ENCODE measurements at places on chromosomes 4 and X.
A peak's percentile ranks its signal among the peaks of the same experiment; 100 is the strongest.

DNA sequence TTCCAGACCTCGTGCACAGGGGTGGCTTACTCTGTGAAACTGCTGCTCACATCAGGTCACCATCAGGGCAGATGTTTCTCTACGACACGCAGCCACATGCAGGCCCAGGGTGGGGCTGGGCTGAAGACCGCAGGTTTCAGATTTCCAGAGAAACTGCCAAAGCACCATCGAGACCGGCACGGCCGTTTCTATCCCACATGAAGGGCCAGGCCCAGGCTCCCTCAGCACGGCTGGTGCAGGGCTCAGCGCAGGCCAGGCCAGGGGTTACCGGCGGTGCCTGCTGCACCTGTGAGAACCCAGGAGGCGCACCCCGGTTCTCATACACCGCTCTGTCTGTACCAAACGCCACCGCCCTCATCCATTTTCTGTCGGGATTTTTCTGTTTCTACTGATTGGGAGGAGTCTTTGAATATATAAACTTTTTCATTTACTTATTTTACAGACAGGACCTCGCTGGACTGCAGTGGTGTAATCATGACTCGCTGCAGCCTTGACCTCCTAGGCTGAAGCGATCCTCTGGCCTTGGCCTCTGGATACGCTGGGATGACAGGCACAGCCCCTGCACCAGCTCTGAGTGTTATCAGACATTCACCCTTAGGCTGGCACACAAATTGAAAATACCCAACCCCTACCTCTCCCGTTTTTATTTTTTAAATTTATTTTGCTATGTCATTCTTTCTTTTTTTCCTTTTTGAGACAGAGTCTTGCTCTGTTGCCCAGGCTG, 17.1 kb downstream of the CTBP1 start:
- DNase-seq = no peak

DNA sequence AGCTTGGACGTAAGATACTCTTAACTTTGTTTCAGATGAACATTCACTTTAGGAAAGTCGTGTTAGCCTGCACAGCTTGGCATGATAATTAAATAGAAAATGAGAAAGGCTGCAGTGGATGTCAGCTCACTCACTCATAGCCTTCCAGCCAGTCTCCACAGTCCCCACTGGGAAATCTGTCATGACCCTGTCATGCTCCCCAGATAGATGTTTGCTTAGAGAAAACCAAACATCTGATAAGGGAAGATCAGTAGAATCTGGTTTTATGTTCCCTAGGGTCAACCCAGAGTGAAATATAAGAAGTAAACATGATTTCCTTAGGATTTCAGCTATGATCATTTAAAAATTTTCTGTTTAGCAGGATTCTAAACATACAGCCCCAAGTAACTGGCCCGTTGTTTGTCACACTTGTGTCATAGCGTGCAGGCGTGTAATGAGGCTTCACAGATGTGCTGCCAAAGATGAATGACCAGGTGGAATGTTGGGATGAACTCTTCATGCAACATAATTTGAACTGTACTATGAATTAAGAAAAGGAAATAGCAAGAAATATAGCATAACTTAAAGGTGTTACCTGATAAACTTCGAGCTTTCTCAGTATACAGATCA, 180.1 kb downstream of the BANK1 start:
- DNase-seq = no peak

DNA sequence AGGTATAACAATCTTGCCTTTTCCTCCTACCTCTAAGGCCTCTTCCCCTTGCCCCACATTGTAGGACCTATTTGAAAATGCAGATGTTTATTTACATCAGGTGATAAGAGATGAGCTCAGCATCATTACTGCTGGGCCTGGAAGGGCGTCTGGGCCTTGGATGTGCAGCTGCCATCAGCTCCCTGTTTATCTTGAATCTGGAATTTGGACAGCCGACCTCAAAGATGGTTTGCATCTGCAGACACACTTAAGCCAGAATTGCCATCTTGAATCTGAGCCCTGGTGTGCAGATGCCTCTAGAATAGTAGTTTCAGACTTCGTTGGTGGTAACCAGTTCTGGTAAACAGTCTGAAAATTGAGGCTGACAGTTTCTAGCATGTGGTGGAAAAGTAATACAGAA, 59.0 kb downstream of the FAM193A start:
- DNase-seq = no peak

DNA sequence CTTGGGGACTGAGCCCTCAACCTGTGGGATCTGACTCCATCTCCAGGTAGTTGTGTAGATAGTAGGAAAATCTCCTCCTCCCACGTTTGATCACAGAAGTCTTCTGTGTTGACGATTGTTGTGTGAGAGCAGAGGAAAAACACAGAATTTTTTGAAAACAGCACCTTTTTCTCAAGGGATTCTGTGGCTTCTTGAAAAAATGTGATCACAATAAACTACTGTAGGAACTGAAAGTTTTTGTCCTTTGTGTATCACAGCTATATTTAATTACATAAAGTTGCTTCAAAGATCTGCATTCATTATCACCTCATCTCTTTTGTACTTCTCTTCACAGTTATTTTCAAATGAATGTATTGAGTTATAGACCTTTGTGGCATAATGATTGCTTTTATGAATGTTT, 85.1 kb downstream of the AFF1 start:
- no peak for DNase-seq

DNA sequence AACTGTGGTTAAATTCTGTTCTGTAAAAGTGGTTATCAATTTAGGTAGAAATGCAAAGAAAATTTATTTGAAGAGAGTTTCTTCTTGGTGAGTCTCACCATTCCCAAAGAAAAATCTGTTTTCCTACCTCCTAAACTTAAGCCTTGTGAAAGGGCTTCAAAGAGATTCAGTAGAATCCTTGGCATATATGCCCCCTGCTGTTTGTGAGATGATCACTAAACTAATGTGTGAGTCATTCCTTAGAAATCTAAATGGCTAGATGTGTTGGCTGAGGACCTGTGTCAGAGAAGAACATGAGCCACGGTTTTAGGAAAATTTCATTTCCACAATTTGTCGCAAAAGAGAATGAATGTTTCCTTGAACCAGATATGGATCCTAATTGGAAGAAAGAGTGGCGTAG, 260.9 kb downstream of the SLC7A11 start:
- no peak for DNase-seq

GRCh38 chr4:30714408-30715031, 5.6 kb upstream of the PCDH7 start:
- DNase-seq = peak; percentile 3

- no peak for DNase-seq
These were observed 393.3 kb upstream of the CTSO start for GRCh38 chr4:156346959-156347385.

GRCh38 chrX:17298564-17298963, 76.4 kb upstream of the NHS start:
- DNase-seq = no peak

DNA sequence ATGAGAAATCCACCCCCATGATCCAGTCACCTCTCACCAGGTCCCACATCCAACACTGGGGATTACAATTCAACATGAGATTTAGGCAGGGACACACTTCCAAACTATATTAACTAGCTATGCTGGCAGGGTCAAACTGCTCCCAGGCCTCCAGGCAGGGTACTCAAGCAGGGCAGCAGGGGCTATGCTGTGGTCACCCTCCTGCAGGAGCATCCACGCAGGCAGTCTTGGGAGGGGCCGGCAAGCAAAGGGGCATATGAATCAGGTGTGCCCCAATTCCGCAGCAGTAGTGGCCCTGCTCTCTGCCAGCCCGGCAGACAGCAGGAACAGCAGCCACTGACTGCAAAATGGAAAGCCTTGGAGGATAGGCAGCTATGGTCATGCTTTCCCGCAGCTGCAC, 74.6 kb upstream of the PRDX4 start:
- no peak for DNase-seq

GRCh38 chr4:83258461-83258860, 26.1 kb downstream of the COQ2 start:
- no peak for DNase-seq

DNA sequence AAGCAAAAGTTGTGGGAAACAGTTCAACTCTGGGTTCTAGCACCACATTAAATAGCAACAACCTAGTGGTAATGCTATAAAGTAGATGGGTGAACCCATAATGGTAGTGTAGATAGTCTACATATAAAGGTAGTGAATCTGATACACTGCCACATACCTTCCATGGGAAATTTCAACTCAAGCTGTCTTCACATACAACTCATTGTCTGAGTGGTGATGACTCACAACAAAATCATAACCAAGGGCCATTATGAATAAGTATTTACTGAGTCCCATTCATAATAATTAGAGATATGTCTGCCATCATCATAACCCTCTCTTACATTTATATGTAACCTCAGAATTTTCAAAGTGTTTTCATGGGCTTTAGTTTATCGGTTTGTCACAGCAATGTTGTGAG, 34.8 kb downstream of the EGF start:
- DNase-seq = no peak

DNA sequence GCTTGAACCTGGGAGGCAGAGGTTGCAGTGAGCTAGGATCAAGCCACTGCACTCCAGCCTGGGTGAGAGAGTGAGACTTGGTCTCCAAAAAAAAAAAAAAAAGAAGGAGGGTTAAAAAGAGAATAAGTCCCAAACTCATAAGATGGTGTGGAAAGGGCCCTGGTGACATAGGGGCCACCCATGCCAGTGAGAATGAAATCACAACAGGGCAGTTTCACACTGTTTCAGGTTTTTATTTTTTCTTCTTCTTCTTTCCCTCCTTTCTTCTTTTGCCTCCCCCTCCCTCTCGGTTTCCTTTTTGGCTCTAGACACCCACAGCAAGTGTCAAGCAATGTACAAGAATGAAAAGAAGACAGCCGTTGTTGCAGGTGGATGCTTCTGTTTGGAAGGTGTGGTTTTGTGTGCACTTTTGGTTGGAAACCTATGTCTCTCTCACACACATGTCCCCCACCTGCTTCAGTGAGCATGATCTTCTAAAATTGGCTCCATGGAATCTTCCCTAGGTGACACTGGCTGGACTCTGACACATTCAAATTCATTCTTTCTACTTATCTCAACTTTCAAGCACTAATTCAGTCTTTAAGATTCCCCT, 14.4 kb upstream of the TLR8 start:
- no peak for DNase-seq

GRCh38 chr4:128782076-128782715, 27.3 kb upstream of the JADE1 start:
- DNase-seq = no peak

- DNase-seq = no peak
These were observed 94.8 kb upstream of the ADAMTS3 start for GRCh38 chr4:72663828-72664227.

- DNase-seq = no peak
These were observed 11.5 kb downstream of the ETNPPL start for GRCh38 chr4:108751321-108751720.

DNA sequence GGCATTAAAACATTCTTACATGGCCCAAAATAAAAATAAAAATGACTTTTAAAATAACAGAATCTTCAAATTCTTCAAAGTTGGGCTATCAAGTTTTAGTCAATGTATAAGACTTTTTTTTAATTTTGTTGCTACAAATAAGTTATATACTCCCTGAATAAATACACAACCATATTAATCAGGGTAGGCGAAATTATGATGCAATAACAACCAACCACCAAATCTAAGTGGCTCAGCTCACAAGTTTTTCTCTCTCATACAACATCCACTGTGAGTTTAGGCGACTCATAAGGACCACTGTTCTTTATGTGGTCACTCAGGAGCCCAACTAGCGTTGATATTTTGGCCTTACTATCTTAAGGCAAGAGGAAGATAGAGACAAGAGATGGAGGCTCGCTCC, 11.2 kb downstream of the NEUROG2 start:
- no peak for DNase-seq

DNA sequence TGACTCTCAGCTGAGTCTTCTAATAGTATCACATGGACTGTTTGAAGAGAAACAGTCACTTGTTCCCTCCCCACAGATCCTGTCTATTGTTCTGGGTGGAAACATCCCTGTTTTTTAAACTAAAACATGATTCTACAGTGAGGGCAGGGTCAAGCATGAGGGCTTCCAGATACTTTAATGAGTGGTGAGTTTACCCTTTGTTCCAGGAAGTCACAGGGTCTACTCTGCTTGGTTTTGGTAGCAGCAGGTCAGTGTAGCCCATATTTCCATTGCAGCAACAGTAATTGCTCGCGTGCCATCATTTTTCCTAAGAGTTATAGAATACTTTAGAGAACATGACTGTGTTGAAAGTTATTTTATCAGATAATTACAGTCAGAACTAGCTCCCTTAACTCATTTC, 87.4 kb downstream of the ZNF732 start:
- DNase-seq = no peak

DNA sequence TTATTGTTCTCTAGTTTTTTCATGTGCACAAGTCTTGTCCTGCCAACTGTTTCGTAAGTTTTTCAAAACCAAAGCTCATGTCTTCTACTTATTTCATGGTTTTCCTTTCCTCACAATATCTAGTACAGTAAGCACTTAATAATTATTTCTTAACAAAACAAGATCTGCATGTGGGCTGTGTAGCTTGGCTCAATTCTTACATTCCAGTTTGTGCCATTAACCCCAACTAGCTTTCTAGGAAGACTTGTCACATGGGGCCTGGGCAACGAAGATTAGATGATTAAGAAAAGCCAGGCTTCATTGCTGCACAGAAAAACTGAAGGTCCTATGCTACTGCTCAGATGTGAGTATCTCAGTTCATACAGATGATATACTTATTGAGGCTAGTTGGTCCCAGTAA, 155.3 kb upstream of the TEX13A start:
- no peak for DNase-seq

- no peak for DNase-seq
These were observed 54.9 kb upstream of the TAB3 start for GRCh38 chrX:30943984-30944383.

DNA sequence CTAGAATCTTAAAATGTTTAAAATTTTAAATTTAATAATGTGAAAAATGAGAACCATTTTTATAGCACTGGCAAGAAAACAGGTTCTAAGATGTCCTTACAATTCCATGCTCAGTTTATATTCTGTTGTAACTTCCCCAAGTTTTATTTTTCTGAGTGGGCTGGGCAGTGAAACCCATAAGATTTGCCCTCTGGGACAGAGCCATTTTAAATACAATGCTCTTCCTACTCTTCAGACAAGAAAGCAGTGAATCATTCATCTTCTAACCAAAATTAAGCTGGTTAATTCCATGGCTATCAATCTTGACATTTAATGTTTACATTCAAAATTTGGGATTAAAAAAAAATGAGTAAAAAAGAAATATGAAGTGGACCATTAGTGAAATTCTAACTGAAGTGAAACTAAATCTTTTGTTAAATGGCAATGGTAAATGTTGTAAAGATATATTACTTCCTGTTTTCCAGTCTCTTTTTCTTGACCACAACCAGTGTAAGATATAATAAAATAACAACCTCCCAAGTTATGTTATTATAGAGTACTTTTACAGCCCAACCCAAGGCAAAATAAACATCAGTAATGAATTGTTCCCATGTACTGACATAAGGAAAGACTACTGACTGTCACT, 37.2 kb upstream of the PTPN13 start:
- DNase-seq = no peak

DNA sequence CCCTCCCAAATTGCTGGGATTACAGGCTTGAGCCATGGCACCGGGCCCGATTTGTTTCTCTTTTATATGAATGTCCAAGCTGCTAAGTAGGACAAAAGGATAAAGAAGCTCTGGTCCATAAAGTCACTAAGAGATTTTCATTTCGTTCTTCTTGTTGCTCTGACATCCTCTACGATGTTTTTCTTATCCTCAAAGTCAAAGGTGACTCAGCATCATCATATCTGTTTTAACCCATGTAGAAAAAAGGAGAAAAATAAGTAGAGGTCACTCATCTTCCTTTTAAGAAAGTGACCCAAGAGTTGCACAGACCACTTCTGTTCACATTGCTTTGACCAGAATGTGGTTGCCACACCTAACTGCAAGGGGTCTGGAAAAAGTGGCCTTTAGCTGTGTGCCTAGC, 29.3 kb upstream of the DYNLT3 start:
- no peak for DNase-seq
